ENCODE measurements at places on chromosomes 11 and 22.

- DNase-seq, result no peak
Measured at GRCh38 chr22:31230871-31231621, 18.9 kb downstream of the LIMK2 start.

DNA sequence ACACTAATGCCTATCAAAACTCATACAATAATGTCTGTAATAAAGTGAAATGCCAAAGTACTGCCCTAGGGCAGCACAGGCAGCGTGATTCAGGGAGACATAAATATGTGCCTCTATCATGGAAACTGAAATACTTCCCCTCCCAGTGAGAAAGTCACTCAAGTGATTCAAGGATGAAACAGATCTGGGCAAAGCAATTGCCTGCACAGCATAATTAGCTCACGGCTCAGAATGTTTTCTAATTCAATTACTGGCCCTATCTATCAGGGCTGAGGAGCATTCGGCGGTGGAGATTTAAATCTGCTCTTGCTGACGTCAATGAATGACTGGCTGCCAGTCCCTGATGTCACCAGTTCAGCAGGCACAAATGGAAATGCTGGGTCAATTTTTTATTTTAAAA, 27.7 kb upstream of the PPP2R1B start:
- DNase-seq, result no peak

DNA sequence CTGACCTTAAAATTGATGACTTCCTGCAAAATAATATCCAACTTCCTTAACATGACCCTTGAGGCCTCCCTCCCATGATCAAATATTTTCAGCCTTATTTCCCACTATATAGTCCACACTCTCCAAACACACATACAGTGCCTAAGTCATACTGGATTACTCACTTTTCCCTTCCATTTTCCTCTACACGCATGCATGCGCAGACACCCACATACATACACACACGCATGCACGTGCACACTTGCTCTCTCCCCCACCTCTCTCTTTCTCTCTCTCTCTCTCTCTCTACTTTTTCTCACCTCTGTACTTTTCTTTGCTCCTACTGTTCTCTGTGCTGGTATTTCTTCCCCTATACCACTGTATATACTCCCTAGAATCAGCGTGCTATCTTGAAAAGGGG, 28.1 kb downstream of the DLG2 start:
- no peak for DNase-seq

- no peak for DNase-seq
Measured at GRCh38 chr11:1870721-1871466, 18.0 kb downstream of the LSP1 start.

DNA sequence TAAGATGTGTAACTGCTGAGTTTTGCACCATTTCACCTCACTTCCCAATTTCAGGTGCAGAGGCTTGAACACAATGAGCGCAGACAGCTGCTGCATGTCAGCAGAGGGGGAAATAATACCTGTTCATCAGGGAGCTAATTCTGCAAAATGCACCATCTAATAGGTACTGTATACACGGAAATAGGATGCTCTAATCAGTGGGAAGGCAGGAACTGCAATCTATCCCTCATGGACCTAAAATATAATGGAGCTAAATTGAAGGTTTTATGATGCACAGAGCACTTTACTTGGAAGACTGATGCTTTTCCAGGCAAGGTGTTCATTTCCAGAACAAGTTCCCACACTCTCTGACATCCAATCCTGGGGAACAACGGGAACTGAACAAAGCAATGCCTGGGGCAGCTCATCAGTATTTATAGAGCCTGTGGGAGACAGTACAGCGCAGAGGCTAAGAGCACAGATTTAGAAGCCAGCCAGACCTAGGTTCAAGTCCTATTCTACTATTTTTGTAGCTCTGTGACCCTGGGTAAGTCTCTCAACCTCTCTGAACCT, 78.5 kb downstream of the TENM4 start:
- no peak for DNase-seq

DNA sequence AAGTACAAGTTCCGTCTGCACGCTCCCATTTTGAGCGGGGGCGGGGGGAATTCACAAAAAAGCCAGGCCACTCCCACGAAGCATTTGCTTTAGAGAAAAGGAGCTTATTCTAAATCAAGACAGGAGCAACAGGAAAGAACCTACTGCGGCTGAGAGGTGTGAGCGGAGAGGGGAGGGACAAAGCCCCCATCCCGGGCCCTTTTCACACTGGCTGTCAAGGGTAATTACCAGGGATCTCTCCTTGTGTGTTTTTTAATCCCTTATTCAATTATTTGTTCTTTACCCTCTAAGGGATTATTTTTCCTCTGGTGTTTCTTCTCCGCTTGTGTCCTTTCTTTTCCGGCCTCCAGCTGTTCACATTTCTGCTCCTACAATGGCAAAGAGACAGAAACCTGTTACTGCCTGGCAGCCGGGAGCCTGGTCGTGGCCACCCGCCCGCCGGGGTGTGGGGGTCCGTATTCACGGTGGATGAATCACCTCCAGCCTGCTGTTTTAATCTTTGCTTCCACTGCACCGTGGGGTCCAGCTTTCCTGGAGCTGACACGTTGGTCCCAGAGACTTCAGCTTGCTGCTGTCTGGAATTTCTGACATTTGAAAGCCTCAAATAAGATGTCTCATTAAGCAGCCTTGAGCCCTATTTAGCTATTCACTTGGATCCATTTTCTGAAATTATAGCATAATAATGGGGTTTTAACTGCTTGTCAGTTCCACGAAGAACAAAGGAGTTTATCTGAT, 61.4 kb upstream of the FADD start:
- DNase-seq, result no peak

GRCh38 chr22:24247011-24247507, 2.2 kb upstream of the GGT5 start:
- DNase-seq, result no peak

DNA sequence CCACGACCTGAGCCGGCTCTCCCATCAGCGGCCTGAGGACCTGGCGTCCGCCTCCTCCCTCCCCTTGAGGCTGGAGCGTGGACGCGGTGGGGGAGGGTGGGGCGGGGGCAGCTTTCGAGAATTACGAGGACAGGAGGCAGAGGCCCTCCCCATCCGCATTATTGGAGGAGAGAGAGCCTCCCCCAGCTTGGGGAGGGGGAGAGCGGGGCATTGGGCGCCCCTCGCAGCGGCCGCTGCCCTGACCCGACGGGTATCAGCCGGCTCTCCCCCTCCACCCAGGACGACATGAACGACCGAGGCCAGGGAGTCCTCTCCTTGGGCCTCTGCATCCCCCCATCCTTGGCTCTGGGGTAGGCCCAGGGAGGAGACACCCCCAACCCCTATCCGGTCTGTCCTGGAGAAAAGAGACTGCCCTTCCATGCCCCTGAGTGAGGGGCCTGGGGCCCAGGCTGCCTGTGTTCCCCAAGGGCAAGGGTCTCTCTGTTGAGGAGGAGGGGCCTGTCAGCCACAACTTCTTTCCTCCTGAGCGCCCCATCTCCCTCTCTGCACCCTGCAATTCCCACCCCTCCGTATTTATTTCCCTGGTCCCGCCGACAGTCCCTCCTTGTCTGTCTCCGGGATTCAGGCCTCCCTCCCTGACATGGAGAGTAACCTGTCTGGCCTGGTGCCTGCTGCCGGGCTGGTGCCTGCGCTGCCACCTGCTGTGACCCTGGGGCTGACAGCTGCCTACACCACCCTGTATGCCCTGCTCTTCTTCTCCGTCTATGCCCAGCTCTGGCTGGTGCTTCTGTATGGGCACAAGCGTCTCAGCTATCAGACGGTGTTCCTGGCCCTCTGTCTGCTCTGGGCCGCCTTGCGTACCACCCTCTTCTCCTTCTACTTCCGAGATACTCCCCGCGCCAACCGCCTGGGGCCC, 495 bp downstream of the GPR137 start:
- DNase-seq, result no peak

DNA sequence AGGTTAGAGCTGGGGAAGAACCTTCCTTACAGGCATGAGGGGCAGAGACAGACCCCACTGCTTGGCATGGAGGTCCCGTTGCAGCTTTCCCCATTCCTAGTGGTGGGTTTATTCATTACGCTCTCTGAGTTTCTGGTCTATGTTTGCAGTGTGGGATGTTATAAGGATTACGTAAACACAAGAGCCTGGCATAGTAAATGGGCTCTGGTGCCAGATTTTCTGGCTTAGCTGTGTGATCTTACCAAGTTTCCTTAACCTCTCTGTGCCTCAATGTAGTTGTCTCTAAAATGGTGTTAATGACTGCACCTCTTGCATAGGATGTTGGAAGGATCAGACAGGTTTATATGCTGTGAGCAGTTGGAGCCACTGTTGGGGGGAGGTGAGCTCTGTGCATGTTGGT, 15.1 kb downstream of the DTX4 start:
- DNase-seq, result no peak

- no peak for DNase-seq
Measured at GRCh38 chr11:126753990-126754389, 246.6 kb downstream of the KIRREL3 start.

GRCh38 chr11:17613428-17613962, 66.4 kb downstream of the OTOG start:
- DNase-seq, result no peak

- no peak for DNase-seq
Measured at GRCh38 chr11:35160246-35160824, 21.4 kb downstream of the CD44 start.

DNA sequence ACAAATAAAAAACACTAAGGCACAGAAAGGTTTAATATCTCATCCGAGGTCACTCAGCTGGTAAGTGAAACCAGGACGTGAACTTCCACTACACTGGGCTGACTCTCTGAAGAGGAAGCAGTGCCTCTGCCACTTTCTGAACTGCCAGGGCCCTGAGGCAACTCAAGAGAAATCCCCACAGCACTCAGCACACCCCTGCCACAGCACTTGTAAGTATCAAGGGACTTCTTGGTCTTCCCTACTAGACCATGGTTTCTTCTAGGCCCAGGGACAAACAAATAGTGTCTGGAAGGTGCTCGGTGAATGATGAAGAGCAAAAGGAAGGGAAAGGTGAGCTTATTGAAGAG, 49.7 kb downstream of the RPL27A start:
- DNase-seq, result no peak

DNA sequence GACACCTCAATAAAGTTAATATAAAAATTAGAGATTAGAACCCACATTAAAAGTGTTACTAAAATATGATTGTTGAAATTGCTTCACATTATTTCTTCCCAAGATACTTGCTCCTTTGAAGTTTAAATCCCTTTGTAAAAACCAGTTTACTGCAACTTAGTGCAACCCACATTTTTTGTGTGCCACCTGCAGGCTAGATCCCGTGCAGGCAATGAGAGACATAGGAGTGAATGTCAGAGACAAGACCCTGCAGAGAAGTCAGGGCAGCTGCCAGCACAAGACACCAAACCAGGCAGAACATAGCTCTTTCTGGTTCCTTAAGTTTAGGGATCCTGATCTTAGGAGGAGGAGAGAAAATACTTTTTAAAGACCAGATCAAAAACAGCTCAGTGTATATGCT, 142.8 kb upstream of the MTNR1B start:
- DNase-seq, result no peak

Data from stimulated activated CD8-positive, alpha-beta memory T cell treated with anti-CD3 and anti-CD28 coated beads, Interleukin-7, amount 100 ng/mL, for 48 hours (primary cell).